ENCODE measurements at places on chromosomes 7 and 10. TPM values are rescaled to one million over a fixed set of nuclear protein-coding genes. Genes with fewer than 3 reads are reported as not detected.

OR2A12 gene
- not detected for total RNA-seq

LRRTM3 gene
- not detected for total RNA-seq

VSTM4 gene
- 5.5 TPM for total RNA-seq

MRC1 gene
- not detected for total RNA-seq

CALML3 gene
- total RNA-seq = not detected

PAX4 gene
- total RNA-seq = not detected

FZD1 gene
- total RNA-seq = 22.9 TPM

ZNF32 gene
- 54.1 TPM for total RNA-seq

MMP21 gene
- total RNA-seq = not detected

OR9A2 gene
- total RNA-seq = not detected

WAPL gene
- total RNA-seq = 42.0 TPM

XRCC2 gene
- 0.26 TPM for total RNA-seq

PKD2L1 gene
- not detected for total RNA-seq

PRKAR2B gene
- 3.4 TPM for total RNA-seq

MACC1 gene
- 0.09 TPM for total RNA-seq

SPDYE9 gene
- total RNA-seq = not detected

MICALL2 gene
- 18.1 TPM for total RNA-seq

OR6B1 gene
- not detected for total RNA-seq

TEX47 gene
- not detected for total RNA-seq

WASHC2C gene
- total RNA-seq = 67.8 TPM

ADARB2 gene
- total RNA-seq = not detected

CHN2 gene
- 0.09 TPM for total RNA-seq

AGR3 gene
- total RNA-seq = not detected

HTRA1 gene
- 155 TPM for total RNA-seq

ZCWPW1 gene
- total RNA-seq = 2.1 TPM

LGI1 gene
- not detected for total RNA-seq

OR6V1 gene
- not detected for total RNA-seq

GRID2IP gene
- total RNA-seq = under 0.01 TPM

IDI2 gene
- total RNA-seq = not detected

CYP2C18 gene
- total RNA-seq = 0.09 TPM

SRGN gene
- total RNA-seq = 47.3 TPM

MAGI2 gene
- 12.8 TPM for total RNA-seq

NRCAM gene
- total RNA-seq = 0.17 TPM

RBP3 gene
- total RNA-seq = not detected

FOXP2 gene
- 4.2 TPM for total RNA-seq

CYP2C8 gene
- total RNA-seq = under 0.01 TPM

ADRB1 gene
- not detected for total RNA-seq

GTF2IRD1 gene
- 6.6 TPM for total RNA-seq

PTER gene
- 4.6 TPM for total RNA-seq

NUTM2A gene
- total RNA-seq = 0.34 TPM

KAZALD1 gene
- 84.3 TPM for total RNA-seq

SLC18A2 gene
- total RNA-seq = not detected

CALD1 gene
- total RNA-seq = 221 TPM

IKZF1 gene
- total RNA-seq = 0.16 TPM

OR2F1 gene
- total RNA-seq = not detected

LRRD1 gene
- total RNA-seq = not detected

HKDC1 gene
- 0.77 TPM for total RNA-seq

Data from bronchial smooth muscle cell (primary cell).